Activated CD4-positive, alpha-beta T cell treated with anti-CD3 and anti-CD28 coated beads for 36 hours (primary cell): ENCODE measurements at places on chromosomes 6 and 20. TPM values are rescaled to one million over a fixed set of nuclear protein-coding genes. Genes with fewer than 3 reads are reported as not detected.

GINM1 gene
- 15.9 TPM for total RNA-seq

GJE1 gene
- not detected for total RNA-seq

PHACTR3 gene
- not detected for total RNA-seq

MYB gene
- 29.2 TPM for total RNA-seq

ABHD16B gene
- 0.16 TPM for total RNA-seq

SAMHD1 gene
- total RNA-seq, result 35.6 TPM

GRCh38 chr6:99330159-99330558 lies 19.3 kb downstream of the FAXC start:
- peak; percentile 80 for DNase-seq
- H3K4me1 ChIP-seq, result peaks cover 3% of the 10 kb centered on the region
- no peaks in the 10 kb centered on the region for H3K36me3 ChIP-seq
- H3K27me3 ChIP-seq, result peaks cover 4% of the 10 kb centered on the region
- no peak overlapping the region for H3K4me3 ChIP-seq

- H3K4me1 ChIP-seq, result peaks cover 3% of the 10 kb centered on the region
- H3K4me3 ChIP-seq, result no peak overlapping the region
- DNase-seq, result peak; percentile 61
- no peaks in the 10 kb centered on the region for H3K36me3 ChIP-seq
These were observed 287.6 kb downstream of the ESR1 start for GRCh38 chr6:152094992-152095592.

DNA sequence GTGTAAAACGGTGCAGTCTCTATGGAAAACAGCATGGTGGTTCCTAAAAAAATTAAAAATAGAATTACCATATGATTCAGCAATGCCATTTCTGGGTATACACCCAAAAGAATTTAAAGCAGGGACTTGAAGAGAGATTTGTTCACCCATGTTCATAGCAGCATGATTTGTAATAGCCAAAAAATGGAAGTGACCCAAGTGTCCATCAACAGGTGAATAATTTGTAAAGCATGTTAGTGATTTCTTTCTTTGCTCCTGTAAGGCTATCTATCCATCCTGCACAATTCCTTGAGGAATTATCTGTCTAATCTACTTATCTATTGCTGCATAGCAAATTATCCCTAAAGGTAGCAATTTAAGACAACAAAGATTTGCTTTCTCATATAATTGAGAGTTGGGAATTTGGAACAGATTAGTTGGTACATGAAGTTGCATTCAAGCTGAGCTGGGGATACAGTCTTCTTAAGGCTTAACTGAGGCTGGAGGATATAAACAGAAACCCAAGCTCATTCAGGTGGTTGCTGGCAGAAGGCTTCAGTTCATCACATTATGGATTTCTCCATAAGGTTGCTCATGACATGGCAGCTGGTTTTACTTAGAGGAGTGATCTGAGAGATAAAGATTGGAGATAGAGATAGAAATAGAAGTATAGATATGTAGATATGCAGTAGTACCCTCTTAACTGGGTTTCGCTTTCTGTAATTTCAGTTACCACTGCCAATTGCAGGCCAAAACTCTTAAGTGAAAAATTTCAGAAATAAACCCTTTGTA lies 62.0 kb downstream of the IL22RA2 start:
- H3K4me3 ChIP-seq, result no peak overlapping the region
- H3K27me3 ChIP-seq, result no peaks in the 10 kb centered on the region
- DNase-seq, result no peak
- H3K36me3 ChIP-seq, result no peaks in the 10 kb centered on the region
- no peaks in the 10 kb centered on the region for H3K4me1 ChIP-seq
- H3K27ac ChIP-seq, result no peak overlapping the region

DNA sequence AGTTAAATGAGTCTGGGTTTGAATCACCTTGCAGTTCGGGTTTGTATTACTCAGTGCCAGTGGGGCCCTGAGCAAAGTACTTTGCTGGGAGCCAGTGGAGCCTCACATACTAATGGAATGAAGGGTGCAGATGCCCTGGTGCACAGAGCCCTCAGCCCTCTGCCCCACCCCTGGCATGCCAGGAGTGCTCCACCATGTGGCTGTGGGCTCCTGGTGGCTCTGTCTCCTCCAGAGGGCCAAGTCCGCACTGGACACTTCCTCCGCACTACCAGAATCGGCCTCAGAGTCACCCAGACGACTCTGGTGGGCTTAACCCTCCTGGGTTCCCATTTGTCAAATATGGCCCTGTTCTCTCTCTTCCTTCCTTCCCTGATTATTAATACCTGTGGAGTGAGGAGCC lies 94.0 kb downstream of the STK35 start:
- H3K27ac ChIP-seq, result no peak overlapping the region
- H3K4me1 ChIP-seq, result no peaks in the 10 kb centered on the region
- no peaks in the 10 kb centered on the region for H3K36me3 ChIP-seq
- H3K27me3 ChIP-seq, result peaks cover 7% of the 10 kb centered on the region
- no peak overlapping the region for H3K4me3 ChIP-seq

- H3K36me3 ChIP-seq, result peaks cover 2% of the 10 kb centered on the region
- H3K4me1 ChIP-seq, result no peaks in the 10 kb centered on the region
- no peak overlapping the region for H3K27ac ChIP-seq
- peak; percentile 56 for DNase-seq
These were observed 17.6 kb upstream of the SNAI1 start for GRCh38 chr20:49964964-49965780.

GRCh38 chr20:57092112-57092899 lies 174.1 kb downstream of the BMP7 start:
- peaks cover 14% of the 10 kb centered on the region for H3K27me3 ChIP-seq
- peak; percentile 84 for DNase-seq
- H3K4me3 ChIP-seq, result no peak overlapping the region
- H3K36me3 ChIP-seq, result no peaks in the 10 kb centered on the region
- peaks cover 15% of the 10 kb centered on the region for H3K4me1 ChIP-seq

DNA sequence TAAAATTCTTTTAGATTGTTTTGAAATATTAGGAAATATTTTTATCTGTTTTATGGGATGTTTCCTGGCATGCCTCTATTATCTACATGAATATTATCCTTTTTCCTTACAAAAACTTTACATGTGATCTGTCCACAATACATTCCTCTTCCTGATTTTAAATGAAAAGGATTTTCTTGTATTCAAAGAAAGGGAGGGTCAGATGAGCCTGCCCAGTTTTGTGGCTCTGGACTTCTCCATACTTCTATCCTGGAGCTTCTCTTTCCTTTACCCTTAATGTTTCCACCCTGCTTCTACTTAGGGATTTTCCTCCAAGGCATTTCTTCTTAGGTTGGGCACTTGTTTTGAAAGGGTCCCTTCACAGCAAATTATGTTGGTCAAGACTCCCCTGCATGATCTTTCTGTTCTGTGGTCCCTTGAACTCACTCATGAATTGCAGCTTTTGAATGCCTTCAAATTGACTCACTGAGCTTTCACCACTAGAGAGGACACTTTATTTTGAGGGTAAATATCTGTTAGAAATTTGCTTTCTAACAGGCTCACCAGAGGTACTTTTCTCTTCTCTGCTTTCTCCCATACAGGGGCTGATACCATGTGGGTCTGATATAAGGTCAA lies 104.9 kb downstream of the CENPW start:
- H3K27me3 ChIP-seq, result peaks cover 3% of the 10 kb centered on the region
- DNase-seq, result no peak
- no peak overlapping the region for H3K4me3 ChIP-seq
- H3K27ac ChIP-seq, result no peak overlapping the region
- no peaks in the 10 kb centered on the region for H3K36me3 ChIP-seq
- H3K4me1 ChIP-seq, result no peaks in the 10 kb centered on the region

GRCh38 chr6:88361754-88362153 lies 195.6 kb upstream of the CNR1 start:
- DNase-seq, result no peak
- H3K4me1 ChIP-seq, result no peaks in the 10 kb centered on the region
- H3K36me3 ChIP-seq, result no peaks in the 10 kb centered on the region

- peaks cover 3% of the 10 kb centered on the region for H3K4me1 ChIP-seq
- peak; percentile 19 for DNase-seq
- H3K27ac ChIP-seq, result no peak within 1 kb of the TSS
- H3K27me3 ChIP-seq, result peaks cover 61% of the 10 kb centered on the region
- H3K4me3 ChIP-seq, result peak within 1 kb of the TSS; percentile 63
These were observed at the start of gene IL20RA for GRCh38 chr6:137044366-137045221. Gene IL20RA, minus strand, starts transcription at chr6:137044965. Its CDS starts 237 bp downstream, at chr6:137044728.

DNA sequence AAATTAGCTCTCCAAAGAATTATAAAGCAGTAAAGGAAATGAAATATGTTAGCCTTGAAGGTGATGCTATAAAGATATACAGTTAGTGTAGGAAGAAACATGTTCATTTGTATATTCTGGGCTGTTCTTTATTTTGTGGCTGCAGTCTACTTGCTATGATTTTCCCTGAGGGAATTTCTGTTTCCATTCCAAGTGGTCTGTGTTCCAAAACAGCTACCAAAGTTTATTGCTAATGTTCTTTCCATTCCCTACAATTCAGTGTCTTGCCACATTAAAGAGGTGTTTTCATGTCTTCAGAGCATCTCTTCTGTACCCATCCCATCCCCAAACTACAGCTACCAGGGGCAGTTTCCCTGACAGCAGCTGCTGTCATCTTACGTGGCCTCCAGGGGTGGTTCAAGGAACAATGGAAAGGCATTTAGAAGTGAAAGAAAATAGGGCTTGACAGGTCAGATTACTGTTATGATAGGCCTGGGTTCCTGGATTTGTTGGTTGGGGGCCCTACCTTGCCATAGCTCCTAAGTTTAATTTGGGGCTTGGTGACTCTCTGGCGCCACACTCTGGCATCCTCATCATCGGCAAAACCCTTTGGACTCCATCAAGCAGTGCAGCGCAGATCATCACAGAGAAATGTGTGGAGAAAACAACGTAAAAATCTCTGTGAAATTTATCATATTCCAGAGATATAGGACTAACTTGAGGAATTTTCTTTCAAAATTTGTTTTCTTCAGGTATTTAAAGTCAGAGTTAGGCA lies 33.8 kb upstream of the AIG1 start:
- H3K36me3 ChIP-seq, result peaks cover 2% of the 10 kb centered on the region
- H3K4me3 ChIP-seq, result no peak overlapping the region
- no peaks in the 10 kb centered on the region for H3K27me3 ChIP-seq

DNA sequence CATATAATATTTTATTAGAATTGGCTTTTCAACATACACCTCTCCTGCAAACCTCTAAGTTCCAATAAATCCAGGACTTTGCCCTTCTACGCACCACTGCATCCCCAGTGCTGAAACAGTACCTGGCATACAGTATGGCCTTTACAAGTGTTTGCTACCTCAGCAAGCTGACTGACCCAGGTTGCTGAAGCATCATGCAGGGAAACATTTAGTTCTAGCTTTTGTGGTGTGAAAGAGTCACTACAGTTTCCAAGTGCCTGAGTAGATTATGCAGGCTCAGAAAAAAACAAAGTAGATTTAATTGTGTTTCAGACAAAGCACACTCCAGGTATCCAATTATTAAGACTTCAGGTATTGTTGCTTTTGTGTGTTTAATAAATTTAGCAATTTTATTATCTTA lies 614.2 kb upstream of the NRSN1 start:
- no peaks in the 10 kb centered on the region for H3K4me1 ChIP-seq
- H3K27ac ChIP-seq, result no peak overlapping the region
- no peaks in the 10 kb centered on the region for H3K27me3 ChIP-seq
- DNase-seq, result no peak

DNA sequence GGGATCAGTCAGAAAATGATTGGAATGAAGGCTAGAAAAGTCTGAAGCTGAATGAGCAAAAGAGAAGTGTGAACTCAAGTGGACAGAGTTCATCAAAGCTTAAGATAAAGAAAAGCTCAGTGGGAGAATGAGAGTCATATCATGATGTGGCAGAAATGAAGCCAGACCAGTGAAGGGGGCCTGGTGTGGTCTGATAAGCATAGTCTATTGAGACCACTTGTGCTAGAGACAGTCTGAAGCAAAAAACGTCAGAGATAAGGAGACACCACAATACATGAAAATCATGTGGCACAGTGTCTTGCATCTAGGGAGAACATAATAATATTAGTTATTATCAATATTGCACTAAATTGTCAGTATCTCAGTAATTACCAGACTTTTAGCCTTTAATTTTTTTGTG lies 601.5 kb downstream of the UTRN start:
- H3K27me3 ChIP-seq, result peaks cover 3% of the 10 kb centered on the region
- H3K36me3 ChIP-seq, result no peaks in the 10 kb centered on the region
- H3K27ac ChIP-seq, result no peak overlapping the region
- no peak for DNase-seq
- H3K4me1 ChIP-seq, result no peaks in the 10 kb centered on the region
- H3K4me3 ChIP-seq, result no peak overlapping the region

GRCh38 chr6:7219310-7219709 lies 93.7 kb downstream of the SSR1 start:
- no peaks in the 10 kb centered on the region for H3K27me3 ChIP-seq
- H3K27ac ChIP-seq, result no peak overlapping the region
- H3K4me3 ChIP-seq, result no peak overlapping the region
- no peaks in the 10 kb centered on the region for H3K4me1 ChIP-seq

GRCh38 chr20:20732641-20733040 lies 20.2 kb upstream of the RALGAPA2 start:
- no peak for DNase-seq
- H3K27me3 ChIP-seq, result peaks cover 3% of the 10 kb centered on the region
- H3K36me3 ChIP-seq, result no peaks in the 10 kb centered on the region
- H3K4me3 ChIP-seq, result no peak overlapping the region
- peaks cover 18% of the 10 kb centered on the region for H3K4me1 ChIP-seq

DNA sequence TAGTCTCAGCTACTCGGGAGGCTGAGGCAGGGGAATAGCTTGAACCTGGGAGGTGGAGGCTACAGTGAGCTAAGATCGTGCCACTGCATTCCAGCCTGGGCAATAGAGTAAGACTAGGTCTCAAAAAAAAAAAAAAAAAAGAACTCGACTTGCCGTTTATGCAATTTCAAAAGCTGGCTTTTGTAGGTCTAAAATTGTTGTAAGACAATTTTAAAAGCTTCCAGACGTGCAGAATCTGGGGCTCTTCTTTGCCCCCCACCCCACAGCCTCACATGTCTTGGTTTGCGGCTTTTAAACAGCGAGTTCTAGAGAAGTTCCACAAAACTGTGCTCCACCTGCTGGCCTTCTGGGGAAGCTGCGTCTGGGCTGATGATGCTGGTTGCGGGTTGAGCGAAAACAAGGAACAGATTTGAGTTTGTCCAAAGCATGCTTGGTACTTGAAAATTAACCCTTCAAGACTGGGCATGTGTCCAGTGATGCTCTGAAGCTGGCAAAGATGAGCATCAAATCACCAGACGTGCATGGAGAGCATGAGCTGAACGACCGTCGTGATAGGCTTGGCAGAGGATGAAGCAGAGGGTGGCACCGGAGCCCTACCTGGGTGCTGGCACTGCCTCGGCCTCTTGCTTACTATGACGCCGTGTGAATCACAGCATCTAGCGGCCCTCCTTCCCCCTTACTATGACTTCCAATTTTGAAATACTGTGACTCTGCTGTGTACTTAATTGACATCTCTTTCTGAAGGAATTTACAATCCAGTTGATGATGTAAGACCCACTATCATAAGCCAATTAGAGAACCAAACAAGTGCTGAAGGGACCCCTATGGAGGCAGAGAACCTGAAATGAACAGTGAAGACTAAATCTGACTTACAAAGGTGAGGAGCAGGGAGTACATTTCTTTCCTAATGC lies 171.4 kb downstream of the GMPR start:
- no peak overlapping the region for H3K4me3 ChIP-seq
- no peaks in the 10 kb centered on the region for H3K27me3 ChIP-seq
- no peaks in the 10 kb centered on the region for H3K36me3 ChIP-seq
- peak overlapping the region; percentile 30 for H3K27ac ChIP-seq

GRCh38 chr20:10917826-10918225 lies 244.0 kb upstream of the JAG1 start:
- H3K36me3 ChIP-seq, result no peaks in the 10 kb centered on the region
- no peak overlapping the region for H3K27ac ChIP-seq
- DNase-seq, result no peak
- no peak overlapping the region for H3K4me3 ChIP-seq
- H3K4me1 ChIP-seq, result no peaks in the 10 kb centered on the region
- H3K27me3 ChIP-seq, result no peaks in the 10 kb centered on the region
